ENCODE measurements at places on chromosomes 4 and X.

DNA sequence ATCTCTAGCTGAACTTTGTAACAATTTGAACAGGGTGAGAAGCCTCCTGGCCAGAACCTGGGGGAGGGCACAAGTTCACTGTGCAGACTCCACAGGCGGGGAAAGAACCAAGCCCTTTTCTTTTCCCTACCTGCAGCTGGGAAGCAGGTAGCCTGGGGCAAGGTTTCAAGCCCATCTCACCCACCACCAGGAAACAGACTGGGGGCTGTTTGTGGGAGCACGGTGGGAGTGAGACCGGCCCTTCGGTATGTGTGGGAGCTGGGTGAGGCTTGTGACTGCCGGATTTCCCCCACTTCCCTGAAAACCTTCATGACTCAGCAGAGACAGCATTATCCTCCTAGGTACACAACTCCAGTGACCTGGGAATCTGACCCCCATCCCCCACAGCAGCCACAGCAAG lies 211.7 kb downstream of the ZNF674 start:
- no peak for DNase-seq

GRCh38 chrX:9873952-9874351 lies 87.7 kb downstream of the SHROOM2 start:
- DNase-seq: peak; percentile 40

DNA sequence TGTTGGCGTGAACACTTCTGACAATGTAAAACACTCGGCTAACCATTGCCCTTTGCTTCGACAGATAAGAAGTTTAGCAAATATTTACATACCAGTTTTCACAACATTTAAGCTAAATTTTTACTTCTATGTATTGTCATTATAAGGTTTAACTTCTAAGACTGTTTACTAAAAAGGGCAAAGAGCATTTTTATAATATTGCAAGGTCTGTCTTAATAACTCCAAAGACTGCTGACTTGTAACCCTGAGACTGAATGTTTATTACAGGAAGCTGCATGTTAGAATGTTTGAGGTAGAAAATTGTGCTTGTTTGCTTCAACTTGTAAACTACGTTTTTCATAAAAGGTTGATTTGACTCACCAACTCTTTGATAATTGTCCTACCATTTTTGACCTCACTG lies 213.2 kb upstream of the RPS6KA3 start:
- no peak for DNase-seq

DNA sequence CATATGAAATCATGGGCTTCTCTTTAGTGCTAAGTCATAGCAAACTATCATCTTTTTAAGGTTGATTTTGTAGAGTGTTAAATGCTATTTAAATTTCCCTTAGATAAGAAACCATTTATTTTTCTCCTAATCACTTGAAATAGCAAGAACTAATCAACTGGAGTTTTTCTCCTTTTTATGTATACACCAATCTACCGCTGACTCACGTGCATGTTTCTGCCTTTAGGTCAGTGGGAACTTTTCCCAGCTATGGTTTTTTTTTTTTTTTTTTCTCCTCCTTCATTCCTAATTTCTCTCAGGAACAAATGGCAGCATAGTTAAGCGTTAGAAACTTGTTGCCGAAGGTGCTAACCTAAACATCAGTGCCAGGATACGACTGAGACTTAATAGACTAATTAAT lies 176.4 kb downstream of the BMPR1B start:
- no peak for DNase-seq

- DNase-seq: peak; percentile 26
These were observed 47.8 kb upstream of the HSD17B10 start for GRCh38 chrX:53481816-53482465.

- no peak for DNase-seq
These were observed 505.6 kb downstream of the RAPGEF2 start for GRCh38 chr4:159608436-159608835.

DNA sequence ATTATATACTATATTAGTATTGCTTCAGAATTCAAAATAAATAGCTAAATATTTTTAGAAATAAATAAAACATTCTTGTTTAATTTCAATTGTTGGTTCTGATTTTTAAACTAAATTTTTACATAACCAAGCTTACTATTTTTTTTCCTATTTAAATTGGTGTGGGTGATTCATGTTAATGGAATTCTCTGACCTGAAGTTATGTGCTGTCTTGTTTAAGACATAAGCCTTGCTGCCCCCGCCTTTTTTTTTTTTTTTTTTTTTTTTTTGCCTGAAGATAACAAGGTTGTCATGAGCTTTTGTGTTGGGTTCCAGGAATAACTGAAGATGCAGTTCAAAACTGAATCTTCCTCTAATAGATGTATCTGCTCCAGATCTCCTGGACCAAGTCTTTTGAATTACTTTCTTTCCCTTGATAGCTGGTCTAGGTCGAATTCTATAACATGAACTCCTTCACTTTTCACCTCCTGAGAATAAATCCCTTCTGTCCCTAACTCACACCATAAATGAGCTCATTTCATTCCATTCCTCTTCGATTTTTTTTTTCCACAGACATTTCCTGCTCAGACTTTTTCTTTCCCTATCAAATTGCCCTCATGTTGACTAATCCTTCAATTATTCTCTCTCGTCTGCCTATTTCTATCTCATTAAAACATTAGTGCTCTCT lies 261.5 kb upstream of the FTHL17 start:
- DNase-seq: no peak

GRCh38 chr4:101142259-101142658 lies 205.1 kb downstream of the PPP3CA start:
- no peak for DNase-seq

DNA sequence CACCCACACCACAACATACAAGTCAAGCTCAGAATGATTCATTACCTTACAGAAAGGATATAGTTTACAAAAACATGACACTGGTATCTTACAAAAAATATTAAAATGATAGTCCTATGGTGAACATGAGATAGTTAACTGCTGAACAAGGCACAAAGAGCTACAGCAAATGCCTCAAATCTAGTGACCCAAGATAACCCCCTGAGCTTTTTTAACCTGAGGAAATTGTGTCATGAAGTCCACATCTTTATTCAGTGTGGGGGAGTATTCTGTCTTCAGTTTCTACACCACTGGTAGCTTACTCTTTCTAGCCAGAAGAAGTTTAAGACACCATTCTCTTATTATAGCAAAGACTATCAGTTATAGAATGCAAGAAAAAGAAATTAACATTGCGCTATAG lies 218.7 kb downstream of the MAPK10 start:
- DNase-seq: no peak

DNA sequence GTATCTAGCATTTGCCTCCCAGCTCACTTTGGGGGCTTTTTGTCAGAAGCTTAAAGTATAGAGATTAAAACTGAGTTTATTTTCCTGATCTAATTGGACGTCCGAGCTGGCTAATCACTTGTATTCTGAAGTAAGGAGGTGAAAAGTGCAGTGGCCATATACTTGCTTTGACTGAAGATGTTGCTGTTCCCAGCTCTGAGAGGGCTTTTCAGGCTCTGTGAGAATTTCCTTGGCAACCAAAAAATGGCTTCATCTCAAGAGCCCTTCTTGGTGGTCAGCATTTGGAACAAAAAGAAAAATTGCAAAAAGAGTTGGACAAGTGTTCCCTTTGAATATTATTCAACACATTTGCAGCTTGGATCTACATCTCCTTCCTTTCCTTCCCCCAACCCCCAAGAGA lies 67.0 kb downstream of the SLC4A4 start:
- no peak for DNase-seq

DNA sequence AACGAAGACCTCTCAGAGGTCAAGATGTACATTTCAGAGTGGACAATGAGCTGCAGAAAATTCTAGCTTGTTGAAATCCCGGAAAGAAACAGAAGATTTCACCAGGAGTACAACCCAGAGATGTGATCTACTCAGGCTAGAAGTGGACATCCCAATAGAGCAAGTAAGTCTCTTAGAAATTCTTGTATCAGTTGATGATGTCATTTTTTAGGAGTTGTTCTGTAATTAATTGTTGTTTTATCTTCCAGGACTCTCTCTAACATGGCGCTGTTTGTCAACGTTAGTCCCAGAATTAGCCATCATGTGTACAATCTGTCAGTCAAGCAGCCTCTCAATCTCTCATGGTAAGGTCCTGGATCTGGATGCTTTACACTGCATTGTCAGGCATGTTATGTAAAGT lies 174.4 kb downstream of the GRIA3 start:
- no peak for DNase-seq

DNA sequence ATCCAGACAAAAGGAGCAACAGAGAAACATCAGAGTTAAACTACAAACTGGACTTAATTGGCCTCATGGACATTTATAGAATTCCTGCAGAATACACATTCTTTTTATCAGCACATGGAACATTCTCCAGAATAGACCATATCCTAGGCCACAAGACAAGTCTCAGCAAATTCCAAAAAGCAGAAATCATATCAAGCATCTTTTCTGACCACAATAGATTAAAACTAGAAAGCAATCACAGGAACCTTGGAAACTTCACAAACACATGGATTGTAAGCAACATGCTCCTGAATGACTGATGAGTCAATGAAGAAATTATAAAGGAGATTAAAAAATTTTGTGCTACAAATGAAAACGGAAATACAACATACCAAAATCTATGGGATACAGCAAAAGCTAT lies 526.7 kb downstream of the PCDH7 start:
- no peak for DNase-seq

DNA sequence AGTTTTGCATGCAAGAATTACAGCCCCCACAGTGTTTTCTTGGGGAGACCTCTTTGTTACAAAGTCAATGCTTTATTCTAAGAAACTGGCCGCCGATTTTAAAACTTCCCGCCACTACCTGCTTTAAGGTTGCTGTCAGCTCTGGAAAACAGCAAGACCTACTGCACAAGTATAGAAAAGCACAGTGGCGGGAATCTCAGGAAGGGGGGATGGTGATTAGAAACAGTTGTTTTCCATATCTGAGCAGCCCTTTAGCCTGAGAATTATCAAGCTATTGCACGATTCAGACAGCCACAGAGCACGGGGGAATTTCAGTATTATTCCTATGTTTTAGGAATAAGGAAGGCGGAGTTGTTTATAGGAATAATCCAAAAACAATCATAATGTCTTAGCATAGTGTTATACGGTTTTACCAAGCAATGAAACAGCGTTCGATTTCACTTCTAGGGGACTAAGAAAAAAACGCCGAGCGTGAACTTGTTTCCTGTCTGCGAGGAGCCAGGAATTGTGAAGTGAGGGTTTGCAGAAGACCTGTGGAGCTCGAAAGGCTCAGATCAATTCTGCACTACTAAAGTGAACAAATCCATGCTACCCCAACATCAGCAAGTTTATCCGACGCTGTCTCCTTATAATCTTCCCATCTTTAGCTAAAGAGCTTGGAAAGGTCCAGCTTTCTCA lies 81.3 kb downstream of the HMGN5 start:
- no peak for DNase-seq

DNA sequence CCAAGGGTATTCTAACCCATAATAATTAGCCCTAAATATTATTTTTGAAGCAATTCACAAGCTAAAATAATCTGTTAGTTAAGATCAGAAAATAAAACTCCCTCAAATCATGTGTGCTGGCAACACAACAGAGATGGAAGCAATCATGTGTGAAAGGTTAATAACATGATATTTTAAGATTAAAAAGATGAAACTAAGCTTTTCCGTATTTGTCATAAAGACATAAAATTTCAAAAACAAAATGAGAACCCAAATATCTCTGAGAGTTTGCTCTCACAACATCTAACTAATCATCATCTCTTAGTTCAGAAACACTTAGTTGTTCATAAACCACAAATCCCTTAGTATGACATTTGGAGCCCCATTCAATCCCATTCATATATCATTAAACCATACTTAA lies 749.1 kb downstream of the CCSER1 start:
- no peak for DNase-seq

DNA sequence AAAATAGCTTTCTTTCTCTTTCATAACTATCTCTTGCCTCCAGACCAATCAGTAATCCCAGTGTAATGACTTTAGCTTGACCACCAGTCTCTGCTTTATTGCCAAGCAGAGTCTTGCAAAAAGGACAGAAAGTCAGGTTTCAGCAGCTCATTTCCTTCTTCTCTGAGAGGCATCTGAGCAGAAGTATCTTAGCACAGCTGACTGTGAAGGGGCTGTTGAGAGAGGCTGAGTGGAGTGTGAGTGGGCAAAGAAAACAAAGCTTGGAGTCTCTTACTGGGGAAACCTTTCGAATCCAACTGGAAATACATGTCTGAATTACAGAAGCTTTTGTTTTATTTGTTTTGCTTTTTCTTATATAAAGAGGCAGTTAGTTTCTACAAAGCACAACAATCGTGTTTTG lies 170.3 kb upstream of the IGFBP7 start:
- DNase-seq: no peak
